ENCODE measurements at places on chromosomes 4 and X.

DNA sequence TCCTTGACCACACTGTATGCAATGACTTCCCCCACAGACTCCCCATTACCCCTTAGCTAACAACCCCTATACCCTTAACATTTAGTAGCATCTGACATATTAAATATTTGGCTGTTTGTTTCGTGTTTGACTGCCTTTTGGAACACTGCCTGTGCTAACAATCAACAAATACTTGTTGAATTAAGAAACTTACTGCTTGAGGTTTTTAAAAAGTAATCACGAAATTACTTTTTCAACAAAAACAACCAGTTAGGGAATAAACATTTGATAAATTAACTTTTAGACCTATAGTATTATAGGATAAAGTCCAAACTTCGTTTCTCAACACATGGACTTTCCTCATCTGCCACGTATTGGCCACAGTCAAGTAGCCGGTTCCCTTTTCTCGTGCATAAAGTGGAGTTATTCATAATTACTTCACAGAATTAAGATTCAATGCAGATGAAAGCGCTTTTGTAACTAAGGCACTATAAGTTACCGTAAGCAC, 555 bp upstream of the ELMOD2 start:
- DNase-seq, result no peak

DNA sequence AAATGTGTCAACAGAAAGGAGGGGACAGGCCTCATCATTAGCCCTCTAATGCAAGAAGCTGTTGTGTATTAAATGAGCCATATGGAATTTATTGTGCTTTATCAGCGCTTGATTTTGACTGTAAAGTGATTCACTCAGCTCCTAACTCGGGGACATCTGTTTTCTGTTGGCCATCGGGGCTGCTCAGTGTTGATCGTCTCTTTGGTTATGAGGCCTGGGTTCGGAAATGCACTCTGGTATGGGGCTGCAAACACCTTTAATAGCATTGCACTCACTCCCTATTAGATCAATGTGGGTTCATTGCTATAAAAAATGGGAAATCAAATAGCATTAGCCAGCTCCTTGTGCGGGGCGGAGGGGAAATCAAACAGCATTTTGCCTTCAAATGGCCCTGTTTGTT, 6.4 kb downstream of the ARX start:
- DNase-seq, result no peak

DNA sequence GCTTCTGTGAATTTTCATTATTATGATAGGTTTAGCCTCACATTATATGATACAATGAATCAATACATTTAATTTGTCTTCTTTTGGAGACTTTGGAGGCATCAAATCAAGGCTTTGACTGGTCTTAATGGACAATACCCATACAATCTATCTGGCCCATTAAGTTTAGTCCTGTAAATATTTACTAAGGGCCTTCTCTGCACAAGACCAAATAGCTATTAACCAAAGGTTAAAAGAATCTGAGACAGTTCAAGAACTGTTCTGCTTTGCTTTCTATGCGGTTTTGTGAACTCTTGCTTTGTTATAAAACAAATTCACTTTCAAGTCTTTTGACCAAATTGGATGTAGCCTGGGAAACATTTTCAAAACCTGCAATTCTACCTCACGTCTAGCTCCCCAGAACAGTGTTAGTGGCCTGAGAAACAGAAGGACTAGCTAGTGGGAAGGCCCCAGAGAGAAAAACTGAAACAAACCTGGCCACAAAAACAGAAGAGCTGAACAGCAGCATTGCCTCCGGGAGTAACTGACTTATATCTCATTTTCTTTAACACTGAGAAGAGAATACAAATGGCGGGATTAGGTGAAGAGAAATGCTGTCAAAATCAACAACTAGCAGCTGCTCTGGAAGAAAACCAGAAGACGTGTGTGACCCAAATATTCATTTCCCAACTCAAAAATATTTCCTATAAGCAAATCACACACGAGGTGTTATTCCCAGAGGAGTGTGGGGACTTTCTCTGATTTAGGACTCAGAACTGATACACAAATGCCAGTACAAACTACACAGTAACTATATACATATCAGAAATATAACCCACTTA, 548 bp downstream of the TLR1 start:
- no peak for DNase-seq

DNA sequence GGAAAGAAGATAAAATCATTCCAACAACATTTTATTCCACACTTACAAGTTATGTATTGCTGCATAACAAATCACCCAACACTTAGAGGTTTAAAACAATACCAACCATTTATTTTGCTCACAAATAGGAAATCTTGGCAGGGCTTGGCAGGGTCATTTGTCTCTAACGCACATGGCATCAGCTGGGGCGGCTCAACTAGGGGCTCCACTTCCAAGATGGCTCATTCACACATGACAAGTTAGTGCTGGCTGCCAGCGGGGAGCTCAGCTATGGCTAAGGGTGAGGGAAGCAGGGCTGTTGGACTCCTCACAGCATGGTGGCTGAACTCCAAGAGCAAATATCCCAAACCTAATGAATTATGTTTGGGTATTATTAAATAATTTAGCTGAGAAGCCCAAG, 377.0 kb downstream of the ZNF674 start:
- no peak for DNase-seq

DNA sequence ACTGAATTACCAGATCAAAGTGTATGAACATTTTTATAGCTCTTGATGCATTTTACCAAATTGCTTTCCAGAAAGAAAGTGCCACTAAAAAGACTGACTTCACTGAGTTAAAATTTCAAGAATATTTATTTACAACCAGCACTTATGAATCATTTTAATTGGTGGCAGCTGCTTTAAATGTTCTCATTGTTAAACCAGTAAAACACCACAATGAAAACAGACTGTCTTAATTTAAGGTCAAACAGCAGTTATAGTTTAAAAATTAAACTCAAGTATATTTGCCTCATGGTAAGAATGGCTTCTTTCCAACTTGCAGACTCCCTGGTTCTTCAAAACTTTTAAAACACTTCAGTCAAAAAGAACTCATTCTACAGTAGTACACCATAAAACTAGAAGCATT, 36.9 kb downstream of the AMMECR1 start:
- no peak for DNase-seq

DNA sequence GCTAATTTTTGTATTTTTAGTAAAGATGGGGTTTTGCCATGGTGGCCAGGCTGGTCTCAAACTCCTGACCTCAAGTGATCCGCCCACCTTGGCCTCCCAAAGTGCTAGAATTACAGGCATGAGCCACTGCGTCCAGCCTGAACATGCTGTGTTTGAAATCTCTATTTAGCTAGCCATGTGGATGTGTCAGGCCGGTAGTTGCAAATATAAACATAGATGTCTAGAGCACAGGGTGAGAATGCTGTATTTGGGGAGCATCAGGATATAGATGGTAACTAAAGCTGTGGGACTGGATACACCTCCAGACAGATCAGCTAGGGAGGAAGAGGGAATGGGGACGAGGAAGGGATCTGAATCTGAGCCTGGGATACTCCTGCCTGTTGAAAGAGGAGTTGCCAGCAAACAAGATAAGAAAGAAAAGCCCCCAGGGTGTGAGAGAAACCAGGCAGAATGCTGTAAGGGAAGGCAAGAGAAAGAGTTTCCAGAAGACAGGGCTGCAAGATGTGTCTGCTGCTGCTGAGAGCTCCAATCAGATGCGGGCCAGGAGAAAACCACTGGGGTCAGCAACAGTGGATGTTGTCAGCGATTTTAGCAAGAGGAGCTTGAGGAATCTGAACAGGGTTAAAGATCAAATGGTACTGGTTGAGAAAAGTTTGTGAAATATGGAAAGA, 177.4 kb downstream of the PALLD start:
- DNase-seq, result no peak

All from NCI-H2171 (cell line).